ENCODE measurements at places on chromosomes 6 and 20.

GRCh38 chr6:135180542-135181332, at the start of gene MYB:
MYB (plus strand) TSS chr6:135181308; CDS start chr6:135181514, 206 bp downstream.
- peak; percentile 37 for DNase-seq

GRCh38 chr6:15924893-15925292, 204.0 kb upstream of the MYLIP start:
- no peak for DNase-seq

GRCh38 chr6:106666282-106667021, 37.1 kb downstream of the QRSL1 start:
- DNase-seq: no peak

DNA sequence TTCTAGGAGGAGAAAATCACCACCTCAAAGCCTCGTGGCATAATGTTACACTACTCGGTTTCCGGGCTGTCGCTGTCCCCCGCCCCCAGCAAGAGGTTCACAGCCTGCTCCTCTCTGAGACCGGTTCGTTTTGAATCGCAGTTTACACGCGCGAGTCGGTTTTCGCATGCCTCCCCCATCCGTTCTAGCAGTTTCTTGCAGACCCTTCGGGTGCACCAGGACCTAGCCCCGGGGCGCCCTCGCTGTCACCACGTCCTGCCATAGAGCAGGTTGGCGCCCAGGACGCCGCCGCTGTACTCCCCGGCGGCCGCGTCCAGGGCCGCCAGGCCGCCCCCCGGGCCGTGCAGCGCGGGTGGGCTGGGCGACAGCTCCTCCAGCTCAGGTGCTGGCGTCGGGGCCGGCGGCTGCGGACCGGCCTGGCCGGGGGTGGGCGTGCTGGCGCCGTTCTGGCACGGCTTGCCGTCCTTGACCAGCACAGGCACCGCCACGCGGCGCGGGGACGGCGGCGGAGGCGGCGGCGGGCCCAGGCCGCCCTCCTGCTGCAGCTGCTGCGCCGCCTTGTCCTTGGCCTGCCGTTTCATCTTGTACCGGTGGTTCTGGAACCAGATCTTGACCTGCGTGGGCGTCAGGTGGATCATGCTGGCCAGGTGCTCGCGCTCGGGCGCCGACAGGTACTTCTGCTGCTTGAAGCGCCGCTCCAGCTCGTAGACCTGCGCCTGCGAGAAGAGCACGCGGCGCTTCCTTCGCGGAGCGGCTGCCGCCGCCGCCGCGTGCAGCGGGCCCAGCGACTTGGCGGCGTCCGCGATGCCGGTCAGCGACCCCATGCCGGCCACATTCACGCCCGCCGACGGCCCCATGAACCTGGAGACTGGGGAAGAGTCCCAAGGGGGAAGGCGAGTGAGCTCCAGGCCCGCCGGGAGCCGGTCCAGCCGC, 1.4 kb downstream of the NKX2-4 start:
- no peak for DNase-seq

- DNase-seq: no peak
These were observed at the start of gene TAAR1 for GRCh38 chr6:132659082-132659481. TAAR1 (minus strand) TSS chr6:132659182; CDS start chr6:132646003, 13,179 bp downstream.

- peak; percentile 80 for DNase-seq
These were observed 24.6 kb upstream of the GATA5 start for GRCh38 chr20:62500237-62500864.

GRCh38 chr6:70327036-70327435, 24.2 kb upstream of the COL9A1 start:
- DNase-seq: no peak

- DNase-seq: no peak
These were observed 115.6 kb downstream of the KIF13A start for GRCh38 chr6:17871836-17872235.

GRCh38 chr6:106186172-106186571, 100.0 kb downstream of the PRDM1 start:
- DNase-seq: no peak

- no peak for DNase-seq
These were observed 40.6 kb downstream of the MTFR2 start for GRCh38 chr6:136209496-136209895.

- no peak for DNase-seq
These were observed 32.9 kb downstream of the PKIG start for GRCh38 chr20:44615169-44615791.

All from stimulated activated CD4-positive, alpha-beta T cell treated with anti-CD3 and anti-CD28 coated beads, Interleukin-1b, Interleukin-23, amount 100 ng/mL, for 1 hour (primary cell).